ENCODE measurements at places on chromosomes 3 and 15.

- no peak for DNase-seq
Observed at GRCh38 chr3:29324180-29324651, 43.3 kb downstream of the RBMS3 start.

DNA sequence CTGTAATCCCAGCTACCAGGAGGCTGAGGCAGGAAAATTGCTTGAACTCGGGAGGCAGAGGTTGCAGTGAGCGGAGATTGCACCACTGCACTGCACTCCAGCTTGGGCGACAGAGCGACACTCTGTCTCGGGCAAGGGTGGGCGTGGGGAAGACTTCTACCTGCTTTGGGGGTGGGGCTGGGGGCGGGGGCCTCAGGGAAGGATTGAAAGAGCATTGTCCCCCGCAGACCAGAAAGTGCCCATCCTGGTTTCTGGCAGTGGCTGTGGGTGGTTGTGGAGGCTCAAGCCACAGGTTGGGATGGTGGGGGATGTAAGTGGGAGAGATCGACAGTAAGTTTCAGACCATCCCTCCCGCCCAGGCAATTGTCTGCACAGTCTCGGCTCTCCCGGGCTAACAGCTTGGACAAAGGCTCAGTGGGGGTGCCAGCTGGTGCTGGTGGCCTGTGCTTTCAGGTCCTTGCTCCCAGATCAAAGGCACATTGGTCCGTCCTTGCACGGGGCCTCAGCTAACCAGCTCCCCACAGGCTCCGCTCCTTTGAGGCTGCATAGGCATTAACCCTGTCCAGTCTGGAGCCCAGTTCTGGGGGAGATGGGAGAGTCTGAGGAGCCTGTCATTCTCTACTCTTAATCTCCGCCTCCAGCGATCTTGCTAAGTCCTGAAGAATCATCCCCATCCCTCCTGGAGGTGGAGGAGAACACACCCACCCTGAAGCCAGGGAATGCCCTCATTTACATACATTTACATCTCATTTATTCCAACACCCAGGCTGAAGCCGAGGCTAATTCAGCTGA is 8.6 kb downstream of the SCN5A start:
- DNase-seq, result no peak

DNA sequence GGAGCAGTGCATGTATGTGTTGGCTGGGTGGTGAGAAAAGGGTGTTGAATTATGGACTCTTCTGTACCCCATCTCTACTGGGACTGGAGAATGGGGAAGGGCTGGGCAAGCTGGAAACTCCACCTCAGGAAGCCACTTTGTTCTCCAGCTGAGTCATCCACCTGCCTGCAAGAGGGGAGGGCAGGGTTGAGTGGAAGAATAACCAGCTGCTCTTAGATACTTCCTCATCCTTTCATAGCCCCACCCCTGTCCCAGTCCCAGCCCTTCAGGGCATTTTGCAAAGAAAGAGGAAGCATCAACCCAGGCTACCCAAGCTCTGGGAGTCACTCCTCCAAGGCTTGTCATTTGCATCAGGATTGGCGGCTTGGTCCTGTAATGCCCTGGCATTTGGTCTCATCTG is 33.1 kb downstream of the RAB11A start:
- no peak for DNase-seq

DNA sequence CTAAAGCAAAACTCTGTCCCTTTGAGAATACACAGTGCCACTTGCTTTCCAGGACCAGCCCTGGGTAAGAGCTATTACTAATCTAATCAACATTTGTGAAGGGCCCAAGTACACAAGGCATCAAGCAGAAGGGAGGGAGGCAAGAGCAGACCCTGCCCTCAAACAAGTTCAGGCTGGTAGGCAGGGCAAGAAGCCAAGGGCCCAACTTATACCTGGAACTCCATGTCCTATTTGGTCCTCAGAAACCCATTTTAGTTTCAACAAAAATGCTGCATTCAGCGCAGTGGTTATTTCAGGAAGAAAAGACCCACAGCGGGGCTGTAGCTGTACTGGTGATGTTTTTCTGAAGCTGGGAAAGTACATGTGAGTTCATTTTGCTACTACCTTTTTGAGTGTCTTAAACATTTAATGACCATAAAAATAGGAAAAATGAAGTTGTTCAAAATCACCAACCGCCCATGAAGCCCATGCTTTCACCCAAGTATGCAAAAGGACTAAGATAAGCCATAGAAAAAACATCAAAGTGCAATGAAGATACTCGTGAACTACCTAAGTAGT is 2.8 kb downstream of the RPS17 start:
- no peak for DNase-seq

- DNase-seq, result no peak
Observed at GRCh38 chr3:52978109-52978754, 67.6 kb downstream of the SFMBT1 start.

DNA sequence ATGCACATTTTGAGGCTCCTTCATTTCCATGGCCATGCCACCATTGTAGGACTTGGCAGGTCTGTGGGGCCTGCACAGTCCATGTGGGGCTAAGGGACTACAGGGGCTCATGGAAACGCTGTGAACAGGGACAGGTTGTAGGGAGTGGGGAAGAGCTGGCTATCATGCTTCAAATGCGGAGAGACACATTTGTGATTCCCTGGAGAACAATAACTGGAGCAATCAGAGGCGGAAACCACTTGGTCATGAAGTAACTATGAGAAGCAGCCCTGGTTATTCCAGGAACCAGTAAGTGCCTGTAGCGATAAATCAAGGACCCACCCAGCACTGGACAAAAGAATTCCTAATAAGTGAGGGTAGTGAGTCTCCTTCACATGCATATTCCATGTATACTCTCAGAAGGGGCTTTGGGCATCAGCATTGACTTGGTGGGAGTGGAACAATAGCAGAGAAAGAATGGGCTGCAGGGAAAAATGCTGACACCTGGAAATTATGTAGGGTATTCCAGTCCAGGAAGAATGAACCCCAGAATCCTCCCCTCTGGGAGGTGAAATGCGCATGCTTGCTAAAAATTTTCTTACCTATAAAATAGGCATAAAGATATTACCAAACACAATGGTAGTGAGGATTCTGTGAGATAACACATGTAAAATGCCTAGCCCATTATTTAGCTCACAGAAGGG is 251.4 kb upstream of the ROPN1 start:
- DNase-seq, result no peak

DNA sequence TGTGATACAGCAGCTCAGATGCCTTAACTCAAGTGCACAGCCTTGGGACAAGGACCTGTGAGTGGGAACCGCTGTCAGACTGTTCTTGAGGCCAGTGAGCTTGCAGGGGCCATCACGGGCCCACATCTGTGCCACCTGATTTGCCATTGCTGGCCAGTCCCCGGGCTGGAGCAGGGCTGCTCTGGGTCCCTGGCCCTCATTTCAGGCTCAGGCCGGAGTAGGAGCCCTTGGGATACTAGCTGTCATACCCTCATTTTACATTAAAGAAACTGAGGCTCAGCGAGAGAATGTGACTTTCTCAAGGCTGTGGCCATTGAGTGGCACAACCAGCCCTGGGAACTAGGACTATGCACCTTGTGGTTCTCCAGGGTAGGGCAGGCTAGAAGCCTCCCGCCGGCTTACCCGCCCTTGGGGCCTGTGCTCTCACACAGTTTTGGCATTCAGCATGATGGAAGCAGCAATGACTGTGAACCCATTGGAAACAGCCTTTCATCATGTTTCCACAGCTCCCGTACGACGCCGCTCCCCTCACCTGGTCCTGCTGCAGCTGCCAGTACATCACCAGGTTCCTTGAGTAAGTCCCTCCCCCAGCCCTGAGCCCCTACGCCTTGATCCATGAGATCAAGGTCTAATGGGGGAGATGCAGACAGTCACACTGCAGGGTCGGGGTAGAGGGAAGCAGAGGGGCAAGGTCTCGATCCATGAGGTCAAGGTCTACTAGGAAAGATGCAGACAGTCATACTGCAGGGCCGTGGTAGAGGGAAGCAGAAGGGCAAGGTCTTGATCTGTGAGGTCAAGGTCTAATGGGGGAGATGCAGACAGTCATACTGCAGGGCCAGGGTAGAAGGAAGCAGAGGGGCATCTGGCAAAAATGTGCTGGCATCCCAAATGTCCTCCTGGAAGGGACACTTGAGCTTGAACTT is 42.2 kb downstream of the GOLGA6L10 start:
- DNase-seq, result no peak

DNA sequence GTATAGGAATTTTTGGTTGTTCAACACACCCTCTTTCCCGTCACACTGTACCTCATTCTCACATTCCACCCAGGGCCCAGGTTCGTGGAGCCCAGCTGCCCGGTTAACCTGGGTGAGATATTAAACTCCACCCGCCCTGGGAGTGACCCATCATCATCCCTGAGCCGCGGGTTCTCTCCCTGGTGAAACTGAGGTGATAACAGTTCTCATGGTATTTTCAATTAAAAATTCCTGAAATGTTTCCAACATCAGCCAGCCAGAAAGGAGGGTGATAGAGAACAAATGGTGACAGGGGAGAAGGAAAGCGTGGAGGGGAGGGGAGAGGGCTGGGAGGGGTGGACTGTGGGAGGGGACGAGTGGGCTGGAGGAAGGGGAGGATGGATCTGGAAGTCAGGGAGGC is 148.8 kb downstream of the ALDH1A2 start:
- DNase-seq, result no peak

DNA sequence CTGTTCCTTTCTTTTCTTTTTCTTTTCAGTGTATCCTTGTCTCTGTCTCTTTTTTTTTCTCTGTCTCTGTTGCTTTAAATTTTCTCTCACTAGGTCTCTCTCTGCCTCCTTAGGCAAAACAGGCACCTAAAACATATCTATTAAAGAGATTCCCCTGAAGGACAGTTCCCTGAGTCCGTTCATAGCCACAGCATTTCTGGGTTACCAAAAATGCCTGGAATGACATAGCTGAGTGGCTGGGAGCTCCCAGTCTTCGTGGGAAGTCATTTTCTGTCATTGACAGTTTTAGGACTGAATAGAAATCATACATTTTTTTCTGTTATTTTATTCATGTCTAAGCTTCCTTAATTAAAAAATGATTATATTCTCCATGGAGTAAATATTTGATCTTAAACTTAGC is 323.8 kb upstream of the AZI2 start:
- DNase-seq, result no peak

GRCh38 chr3:112327371-112327951 is 5.5 kb upstream of the CD200 start:
- no peak for DNase-seq

- no peak for DNase-seq
Observed at GRCh38 chr3:58333206-58334012, 717 bp downstream of the PXK start.

DNA sequence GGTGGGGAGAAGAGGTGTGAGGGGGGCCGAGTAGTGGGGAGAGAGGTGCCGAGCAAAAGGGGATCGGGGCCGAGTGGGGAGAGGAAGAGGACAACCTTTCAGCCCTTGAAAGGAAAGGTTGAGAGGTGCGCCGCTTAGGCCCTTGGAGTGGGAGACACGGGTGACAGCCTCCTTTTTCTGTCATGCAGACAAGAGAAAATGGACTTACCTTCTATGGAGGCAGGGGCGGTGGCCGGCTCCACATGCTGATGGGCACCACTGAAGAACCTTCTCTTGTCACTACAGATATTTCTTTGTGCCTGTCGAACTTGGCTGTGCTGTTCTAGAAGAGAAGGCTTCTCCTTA is 421 bp downstream of the KLHL18 start:
- no peak for DNase-seq

- DNase-seq, result no peak
Observed at GRCh38 chr3:196504556-196504955, 988 bp upstream of the RNF168 start.

DNA sequence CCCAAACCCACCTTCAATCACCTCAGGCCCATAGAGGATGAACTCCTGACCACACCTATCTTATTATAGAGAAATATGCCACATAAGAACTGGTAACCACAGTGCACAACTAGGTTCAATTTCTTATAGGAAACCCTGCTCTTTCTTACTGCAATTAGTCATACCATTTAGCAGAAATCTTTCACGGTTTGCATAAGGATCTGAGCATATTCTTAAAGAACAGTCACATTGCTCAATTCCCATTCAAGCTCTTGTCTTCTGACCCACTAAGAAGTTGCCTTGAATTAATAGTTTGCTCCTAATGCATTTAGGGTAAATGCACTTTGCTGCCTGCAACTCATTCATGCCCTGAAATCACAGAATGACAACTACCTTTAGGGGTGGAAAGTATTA is 9.2 kb downstream of the ERC2 start:
- no peak for DNase-seq

DNA sequence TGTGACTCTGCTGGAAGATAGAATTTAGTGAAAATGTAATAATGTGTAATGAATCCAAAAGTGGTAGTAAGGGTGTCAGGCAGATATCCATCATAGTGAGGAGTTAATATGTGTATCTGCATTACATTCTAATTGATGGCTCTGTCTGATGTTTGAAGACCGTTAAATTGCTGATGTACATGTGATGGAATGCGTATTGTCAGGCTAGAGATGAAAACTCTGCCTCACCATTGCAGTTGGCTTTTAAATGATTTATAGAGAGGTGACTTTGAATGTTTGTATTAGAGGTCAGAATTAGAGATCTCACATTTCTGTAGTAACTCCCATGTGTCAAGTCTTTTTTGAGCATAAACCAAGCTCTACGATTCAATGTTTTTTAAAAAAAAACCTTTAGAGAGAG is 234.6 kb downstream of the NAALADL2 start:
- DNase-seq, result no peak

DNA sequence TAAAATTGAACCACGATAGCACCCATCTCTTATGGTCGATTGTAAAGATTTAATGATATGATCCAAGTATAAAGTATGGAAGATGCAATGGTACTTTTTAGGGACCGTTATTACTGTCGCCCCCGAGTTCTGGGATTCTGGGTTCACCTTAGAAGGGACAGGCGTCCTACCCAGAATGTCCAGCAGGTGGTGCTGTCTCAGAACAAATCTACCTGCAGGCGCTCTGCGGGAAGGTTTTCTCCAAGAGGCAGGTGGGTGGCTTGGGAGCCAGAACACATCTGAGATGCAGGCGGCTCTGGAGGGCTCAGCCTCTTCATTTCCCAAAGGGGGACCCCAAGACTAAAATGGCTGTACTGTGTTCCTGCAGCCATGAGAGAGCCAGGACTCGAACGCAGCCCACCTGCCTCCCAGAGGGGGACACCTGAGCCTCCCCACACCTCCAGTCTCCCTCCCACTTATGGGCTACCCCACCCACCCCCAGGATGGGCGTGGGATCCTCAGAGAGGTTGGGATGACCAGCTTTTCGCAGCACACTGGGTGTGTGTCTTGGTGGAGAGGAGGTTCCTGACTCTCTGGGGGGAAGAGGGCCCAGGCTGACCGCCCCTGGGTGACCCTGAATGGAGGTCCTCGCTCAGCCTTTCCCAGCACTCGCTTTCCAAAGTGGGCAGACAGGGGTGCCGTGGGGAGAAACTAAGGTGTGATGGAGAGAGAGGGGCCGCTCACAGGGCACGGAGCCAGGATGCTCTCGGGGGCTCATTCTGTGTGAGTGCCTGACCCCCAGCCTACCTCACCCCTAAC is 28.1 kb upstream of the CORO2B start:
- peak; percentile 38 for DNase-seq

- no peak for DNase-seq
Observed at GRCh38 chr3:127092776-127093175, 100.2 kb upstream of the PRR23E start.

Measured in C1 segment of cervical spinal cord (tissue), 14 donors.